MCF 10A (cell line): ENCODE measurements at places on chromosomes 16 and 17. TPM values are rescaled to one million over a fixed set of nuclear protein-coding genes. Genes with fewer than 3 reads are reported as not detected.

DNA sequence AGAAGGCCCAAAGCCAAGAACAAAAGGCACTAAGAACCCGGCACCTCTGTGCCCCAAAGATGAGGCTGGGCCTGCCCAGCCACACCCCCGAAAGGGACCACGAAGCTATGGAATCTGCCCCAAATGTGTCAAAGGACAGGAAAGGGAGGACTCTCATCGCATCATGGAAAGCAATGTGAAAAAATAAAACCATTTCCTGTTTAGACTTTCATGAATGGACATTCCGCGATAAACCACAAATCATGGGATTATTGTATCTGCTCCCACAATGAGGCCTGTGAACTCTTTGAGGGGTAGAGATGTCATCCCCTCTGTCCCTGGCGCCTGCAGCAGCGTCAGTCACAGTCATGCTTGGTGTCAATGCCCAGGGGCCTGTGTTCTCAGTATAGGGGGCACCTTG, 135.0 kb downstream of the COPRS start:
- DNase-seq: no peak

The ULK2 gene
- 7.9 and 11.4 TPM in 2 replicates for total RNA-seq

The CETP gene
- not detected in 2 replicates for total RNA-seq

The HNF1B gene
- not detected in 2 replicates for total RNA-seq

DNA sequence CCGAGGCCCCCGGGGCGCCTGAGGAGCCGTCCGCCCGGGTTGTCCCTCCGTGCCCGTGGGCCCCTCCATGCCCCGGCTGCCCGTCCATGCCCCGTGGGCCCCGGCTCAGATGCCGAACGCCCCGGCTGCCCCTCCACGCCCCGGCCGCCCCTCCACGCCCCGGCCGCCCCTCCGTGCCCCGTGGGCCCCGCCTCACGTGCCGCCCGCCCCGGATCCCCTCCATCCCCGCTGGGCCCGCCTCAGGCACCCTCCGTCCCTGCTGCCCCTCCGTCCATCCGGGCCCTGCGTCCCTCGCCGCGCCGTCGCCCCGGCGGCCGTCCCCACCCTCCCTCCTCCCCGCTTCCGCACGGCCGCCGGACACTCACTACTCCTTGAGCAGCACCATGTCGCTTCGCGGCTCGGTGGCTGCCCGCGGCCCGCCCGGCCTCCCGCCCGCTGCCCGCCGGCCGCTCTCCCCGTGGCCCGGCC, 382 bp downstream of the PITPNA start:
- no peak for DNase-seq

DNA sequence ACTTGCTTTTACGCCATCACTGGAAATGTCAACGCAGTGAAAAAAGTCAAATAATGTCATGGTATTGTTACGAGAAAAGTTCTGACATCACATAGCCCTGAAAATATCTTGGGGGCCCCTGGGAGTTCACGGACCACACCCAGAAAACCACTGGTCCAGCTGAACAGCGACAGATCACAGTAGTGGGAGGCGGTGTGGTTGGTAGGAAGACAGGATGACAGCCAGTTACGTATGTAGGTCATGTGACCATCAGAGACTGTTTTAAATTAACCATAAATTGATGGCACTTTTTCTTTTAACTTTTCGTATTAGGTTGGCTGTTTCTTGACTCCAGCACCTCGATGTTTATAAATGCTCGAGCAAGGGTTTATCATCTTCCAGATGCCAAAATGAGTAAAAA, 11.9 kb downstream of the ERCC4 start:
- DNase-seq: no peak

DNA sequence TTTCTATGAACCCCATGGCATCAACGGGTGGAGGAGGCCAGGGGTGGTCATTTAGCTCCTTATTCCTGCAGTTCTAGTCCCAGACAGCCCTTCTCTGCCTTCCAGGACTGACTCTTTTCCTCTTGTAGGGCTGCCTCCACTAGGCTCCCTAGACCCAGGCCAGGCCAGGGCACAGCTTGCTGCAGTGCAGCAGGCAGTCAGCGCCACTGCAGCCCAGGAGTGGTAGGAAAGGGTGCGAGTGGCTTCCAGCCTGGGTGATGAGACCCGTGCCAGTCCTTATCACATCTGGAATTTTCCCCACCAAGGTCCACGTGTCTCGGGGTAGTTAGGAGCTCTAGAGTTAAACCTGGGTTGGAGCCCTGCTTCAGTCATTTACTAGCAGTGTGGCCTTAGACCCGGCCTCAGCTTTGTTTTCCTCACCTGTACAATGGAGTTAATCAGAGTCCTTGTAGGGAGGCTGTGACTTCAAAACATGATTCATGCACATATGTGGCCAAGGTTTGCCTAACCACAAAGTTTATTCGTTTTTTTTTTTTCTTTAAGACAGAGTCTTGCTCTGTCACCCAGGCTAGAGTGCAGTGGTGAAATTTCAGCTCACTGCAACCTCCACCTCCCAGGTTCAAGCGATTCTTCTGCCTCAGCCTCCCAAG, 4.7 kb downstream of the SLC5A11 start:
- peak; percentile 70 for DNase-seq

The CCL5 gene
- total RNA-seq: not detected in 2 replicates

The SLC13A2 gene
- not detected in 2 replicates for total RNA-seq

- no peak for DNase-seq
Measured at GRCh38 chr17:34378664-34379101, 15.7 kb upstream of the CCL1 start.

The ACSM2A gene
- total RNA-seq: not detected in 2 replicates

The HYDIN gene
- 0.35 TPM in 1 of 2 replicates, not detected in the other for total RNA-seq

- no peak for DNase-seq
Measured at GRCh38 chr16:51181503-51181811, 30.4 kb upstream of the SALL1 start.

The HOXB5 gene
- total RNA-seq: not detected in 2 replicates

DNA sequence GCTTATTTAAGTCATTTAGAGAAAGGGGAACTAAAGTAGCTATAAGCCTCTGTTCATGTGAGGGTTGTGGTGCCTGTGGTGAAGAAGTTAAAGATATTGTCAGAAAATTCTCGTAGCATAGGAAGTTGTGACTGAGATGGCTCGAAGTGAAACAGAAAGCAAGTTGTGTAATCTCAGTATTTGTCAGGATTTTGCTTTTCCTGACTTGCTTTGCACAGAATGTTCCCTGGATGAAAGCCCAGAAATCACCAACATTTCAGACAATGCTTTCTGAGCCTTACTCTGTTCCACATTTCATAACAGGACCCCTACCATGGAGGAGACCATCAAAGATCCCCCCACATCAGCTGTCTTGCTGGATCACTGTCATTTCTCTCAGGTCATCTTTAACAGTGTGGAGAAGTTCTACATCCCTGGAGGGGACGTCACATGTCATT, 10.6 kb downstream of the CALCOCO2 start:
- peak; percentile 66 for DNase-seq

DNA sequence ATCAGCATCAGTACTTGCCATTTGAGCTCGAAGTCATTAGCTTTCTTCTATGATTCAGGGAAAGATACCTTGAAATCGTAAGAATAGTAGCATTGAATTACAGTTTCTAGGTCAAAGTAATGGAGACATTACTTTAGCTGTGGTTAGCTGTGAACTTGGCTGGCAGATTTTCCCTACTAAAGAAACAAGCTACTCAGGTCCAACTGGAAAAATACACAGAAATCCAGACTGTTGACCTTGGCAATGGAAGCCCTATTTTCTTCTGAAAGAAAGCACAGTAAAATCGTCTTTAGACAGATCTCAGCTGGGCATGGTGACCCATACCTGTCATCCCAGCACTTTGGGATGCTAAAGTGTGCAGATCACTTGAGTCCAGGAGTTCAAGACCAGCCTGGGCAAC, 13.4 kb upstream of the DNAJA2 start:
- no peak for DNase-seq

- peak; percentile 13 for DNase-seq
Measured at GRCh38 chr17:19996502-19996901, 12.7 kb upstream of the SPECC1 start.

GRCh38 chr17:50130559-50131305, 772 bp upstream of the SAMD14 start:
- DNase-seq: no peak

The VEZF1 gene
- total RNA-seq: 66.8 and 69.1 TPM in 2 replicates

The CX3CL1 gene
- not detected in 2 replicates for total RNA-seq

DNA sequence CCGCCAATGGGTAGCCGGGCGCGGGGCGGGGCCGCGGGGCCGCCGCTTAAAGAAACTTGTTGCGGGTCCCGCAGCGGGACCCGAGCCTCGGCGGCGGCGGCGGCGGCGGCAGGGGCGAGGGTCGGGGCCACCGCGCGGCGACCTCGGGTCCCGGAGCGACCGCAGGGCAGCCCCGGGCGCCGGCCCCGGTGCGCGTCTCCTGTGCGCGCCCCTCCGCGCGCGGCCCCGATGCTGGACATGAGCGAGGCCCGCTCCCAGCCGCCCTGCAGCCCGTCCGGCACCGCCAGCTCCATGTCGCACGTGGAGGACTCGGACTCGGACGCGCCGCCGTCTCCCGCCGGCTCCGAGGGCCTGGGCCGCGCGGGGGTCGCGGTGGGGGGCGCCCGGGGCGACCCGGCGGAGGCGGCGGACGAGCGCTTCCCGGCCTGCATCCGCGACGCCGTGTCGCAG, at the start of gene SOX8:
TSS of gene SOX8 (plus strand) at position 76 of the 450 bp plus-strand sequence. CDS start at position 229, 153 bp downstream.
- DNase-seq: no peak

DNA sequence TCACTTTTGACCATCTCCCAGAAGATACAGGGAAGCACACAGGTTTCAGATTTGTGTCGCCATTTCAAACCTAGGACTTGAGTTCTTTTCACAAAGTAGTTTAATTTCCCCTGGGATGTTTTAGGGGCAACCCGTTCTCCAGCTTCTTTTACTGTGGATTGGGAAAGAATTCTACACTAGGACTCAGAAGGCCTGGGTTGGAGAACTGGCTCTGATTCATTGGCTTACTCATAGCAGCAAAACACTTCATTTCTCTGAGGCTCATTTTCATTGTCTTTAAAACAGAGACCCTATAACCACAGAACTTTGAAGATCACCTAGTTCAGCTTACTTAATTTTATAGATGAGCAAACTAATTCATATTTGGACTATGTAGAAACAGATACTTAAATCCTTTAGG, 175.9 kb upstream of the SALL1 start:
- DNase-seq: peak; percentile 52

DNA sequence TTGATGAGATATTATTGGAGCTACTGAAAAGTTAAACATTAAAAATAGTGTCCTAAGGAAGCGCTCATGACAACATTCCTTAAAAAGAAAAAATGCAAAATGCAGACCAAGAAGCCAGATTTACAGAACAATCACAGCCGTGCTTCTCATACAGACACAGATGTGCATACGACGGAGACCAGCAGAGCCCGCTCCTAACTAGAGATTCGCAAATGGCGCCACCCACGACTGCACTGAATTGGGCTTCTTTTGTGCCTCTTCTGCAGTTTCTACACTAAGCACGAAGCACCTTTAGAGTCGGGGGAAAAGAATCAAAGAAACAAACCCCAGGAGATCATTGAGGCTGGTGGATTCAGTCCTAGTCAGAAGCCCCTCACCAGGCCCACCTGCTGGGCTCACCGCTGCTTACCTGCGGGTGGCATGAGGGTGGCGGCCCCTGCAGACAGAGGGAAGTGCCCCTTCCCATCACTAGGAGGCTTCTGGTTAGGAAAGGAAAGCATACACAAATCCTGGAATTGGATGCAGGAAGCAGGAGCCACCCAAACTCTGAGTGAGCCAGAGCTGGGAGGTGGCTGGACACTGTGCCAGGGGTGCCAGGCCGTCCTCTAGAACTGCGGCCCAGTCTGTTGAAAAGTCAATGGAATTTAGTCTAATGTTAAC, 64.9 kb upstream of the CHMP6 start:
- no peak for DNase-seq

DNA sequence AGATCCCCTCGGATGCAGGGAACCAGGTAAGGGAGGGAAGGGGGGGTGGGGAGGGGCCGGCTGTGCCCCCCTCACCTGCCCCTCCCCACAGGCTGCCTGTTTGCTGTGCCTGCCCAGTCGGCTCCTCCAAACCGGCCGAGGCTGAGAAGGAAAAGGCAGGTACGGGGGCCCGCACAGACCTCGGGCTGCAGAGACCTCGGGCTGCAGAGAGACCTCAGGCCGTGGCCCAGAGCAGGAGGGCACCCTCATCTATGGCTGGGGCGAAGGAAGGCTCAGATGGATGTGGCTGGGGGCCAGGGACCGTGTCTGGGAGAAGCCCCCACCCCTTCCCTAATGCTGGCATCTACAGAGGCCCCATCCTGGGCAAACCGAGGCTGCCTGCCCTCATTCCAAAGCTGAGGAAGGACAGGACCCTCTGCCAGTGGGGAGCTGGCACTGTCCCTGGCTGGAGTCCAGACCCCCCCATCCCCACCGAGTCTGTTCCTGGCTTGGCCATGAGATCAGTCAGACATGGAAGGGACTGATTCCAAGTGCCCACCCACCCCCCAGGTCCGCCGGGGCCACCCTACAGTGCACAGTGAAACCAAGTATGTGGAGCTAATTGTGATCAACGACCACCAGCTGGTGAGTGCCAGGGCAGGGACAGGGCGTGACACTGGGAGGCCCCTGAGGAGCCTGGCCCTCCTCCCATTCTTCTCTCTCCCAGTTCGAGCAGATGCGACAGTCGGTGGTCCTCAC, 13.7 kb downstream of the ADAM11 start:
- no peak for DNase-seq

The CAVIN1 gene
- 137 and 143 TPM in 2 replicates for total RNA-seq

- DNase-seq: no peak
Measured at GRCh38 chr17:81258292-81258691, 19.2 kb downstream of the NDUFAF8 start.

The SEPTIN12 gene
- not detected in 2 replicates for total RNA-seq

The MMP28 gene
- total RNA-seq: 22.3 and 27.4 TPM in 2 replicates

GRCh38 chr17:49249292-49249794, 18.8 kb upstream of the PHOSPHO1 start:
- DNase-seq: no peak

- DNase-seq: peak; percentile 93
Measured at GRCh38 chr17:76597156-76598003, 11.7 kb upstream of the ST6GALNAC2 start.

- DNase-seq: no peak
Measured at GRCh38 chr16:12009922-12010321, 33.4 kb downstream of the SNX29 start.

- peak; percentile 23 for DNase-seq
Measured at GRCh38 chr16:84647828-84648594, at the start of gene KLHL36. TSS of gene KLHL36 (plus strand) at chr16:84648511. CDS start at chr16:84650868, 2,357 bp downstream.

DNA sequence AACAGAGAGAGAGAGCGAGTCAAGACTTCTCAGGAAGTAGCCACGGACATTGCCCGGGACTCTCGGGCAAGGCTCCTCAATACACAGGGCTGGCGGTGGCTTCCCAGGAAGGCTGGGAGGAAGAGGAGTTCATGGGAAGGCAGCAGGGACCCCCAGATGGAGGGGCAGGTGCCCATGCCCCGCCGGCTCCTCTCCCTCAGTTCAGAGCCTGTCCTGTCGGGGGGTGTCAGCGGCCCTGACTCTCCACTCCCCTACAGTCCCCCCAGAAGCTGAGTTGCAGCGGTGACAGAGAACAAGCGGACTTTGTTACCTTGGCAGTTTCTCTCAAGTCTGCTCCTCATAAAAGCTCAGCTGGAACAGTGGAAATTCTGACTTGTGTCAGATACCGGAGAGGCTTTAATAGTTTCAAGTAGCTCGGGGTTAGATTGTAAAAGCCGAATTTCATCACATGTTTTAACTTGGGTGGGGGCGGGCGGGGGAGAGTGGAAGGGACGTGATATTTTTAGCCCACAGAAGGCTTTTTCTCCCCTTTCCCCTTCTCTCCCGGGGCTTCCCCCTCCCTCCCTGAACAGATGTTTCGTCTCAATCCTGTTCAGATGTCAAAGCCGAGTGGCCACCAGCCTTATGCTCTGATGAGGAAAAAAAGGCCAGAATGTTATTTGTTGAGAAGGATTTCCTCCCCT, 65.2 kb downstream of the NKD1 start:
- DNase-seq: no peak

The AGRP gene
- not detected in 2 replicates for total RNA-seq

The EVPLL gene
- 0.70 and 0.88 TPM in 2 replicates for total RNA-seq
